ENCODE measurements at places on chromosomes 6 and 20.

- no peak for DNase-seq
Measured at GRCh38 chr20:10179574-10180298, 38.9 kb upstream of the SNAP25 start.

- DNase-seq, result no peak
Measured at GRCh38 chr20:46324960-46325703, 16.8 kb upstream of the CDH22 start.

GRCh38 chr6:148887181-148887580, 140.4 kb downstream of the UST start:
- DNase-seq, result no peak

- DNase-seq, result no peak
Measured at GRCh38 chr20:18103497-18103896, 34.2 kb upstream of the KAT14 start.

GRCh38 chr6:122147291-122147690, 252.2 kb upstream of the HSF2 start:
- DNase-seq, result no peak

GRCh38 chr20:17614176-17614811, 44.4 kb downstream of the DSTN start:
- DNase-seq, result peak; percentile 87

DNA sequence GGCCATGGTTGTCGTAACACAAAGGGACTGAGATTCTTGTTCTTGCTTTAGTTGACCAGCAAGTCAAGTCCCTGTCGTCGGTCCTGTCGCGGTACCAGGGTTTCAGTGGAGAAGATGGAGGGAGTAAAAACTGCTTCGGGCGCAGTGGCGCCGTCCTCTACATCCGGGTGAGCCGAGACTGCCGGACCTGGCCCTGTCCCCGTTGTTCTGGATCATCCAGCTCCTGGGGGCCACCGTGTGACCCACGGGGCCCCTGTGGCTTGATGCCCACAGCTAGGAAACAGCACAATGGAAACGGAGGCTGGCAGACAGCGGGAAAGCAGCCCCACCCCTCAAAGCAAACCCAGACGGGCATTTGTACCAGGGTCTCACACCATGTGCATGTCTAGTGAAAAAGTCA, 15.0 kb downstream of the MTG2 start:
- DNase-seq, result no peak

DNA sequence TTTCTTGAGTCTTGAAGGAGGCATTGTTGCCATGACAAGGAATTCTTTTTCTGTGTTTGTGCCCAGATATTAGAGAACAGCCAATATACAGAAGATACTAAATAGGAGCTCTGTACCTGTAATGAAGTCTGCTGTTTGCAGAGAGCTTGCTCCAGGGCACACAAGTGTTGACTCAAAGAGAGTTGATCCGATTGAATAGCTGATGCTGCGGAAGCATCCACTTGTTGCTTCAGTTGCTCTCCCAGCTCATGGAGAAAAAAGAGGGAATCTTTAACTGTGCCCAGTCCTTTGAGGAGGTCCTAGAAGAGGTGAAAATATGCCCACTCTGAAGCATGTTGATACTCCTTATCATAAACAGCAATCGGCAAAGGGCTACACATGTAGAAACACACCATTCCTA, 411.4 kb downstream of the ESR1 start:
- DNase-seq, result no peak

DNA sequence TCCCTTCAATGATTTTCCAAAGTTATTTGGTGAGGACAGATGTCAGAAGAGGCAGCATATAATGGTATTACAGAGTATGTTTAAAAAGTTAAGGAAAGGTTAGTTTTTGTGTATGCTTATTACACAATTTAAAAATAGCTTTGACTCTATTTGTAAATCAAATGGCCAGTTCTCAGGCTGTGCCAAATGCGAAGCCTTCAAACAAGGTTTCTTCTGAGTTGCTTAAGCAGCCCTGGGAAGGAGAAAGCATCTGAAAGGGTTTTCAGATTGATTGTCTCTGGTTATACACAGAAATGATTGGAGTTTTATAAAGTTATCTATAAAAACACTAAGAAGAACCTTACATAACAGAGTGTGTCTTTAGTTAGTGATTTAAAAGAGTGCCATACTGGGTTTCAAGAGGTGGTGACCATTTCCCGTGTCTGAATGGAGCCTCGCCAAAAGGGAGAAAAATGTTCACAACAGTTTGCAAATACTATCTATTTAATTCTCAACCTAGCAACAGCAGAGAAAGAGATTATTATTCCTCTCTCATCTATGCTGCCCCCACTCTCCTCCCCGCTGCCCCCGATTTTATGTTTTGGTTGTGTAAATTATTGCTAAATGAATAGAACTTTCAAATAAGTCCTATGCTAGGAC, 16.7 kb downstream of the CD109 start:
- no peak for DNase-seq

GRCh38 chr6:108364470-108364869, 69.6 kb downstream of the AFG1L start:
- no peak for DNase-seq

DNA sequence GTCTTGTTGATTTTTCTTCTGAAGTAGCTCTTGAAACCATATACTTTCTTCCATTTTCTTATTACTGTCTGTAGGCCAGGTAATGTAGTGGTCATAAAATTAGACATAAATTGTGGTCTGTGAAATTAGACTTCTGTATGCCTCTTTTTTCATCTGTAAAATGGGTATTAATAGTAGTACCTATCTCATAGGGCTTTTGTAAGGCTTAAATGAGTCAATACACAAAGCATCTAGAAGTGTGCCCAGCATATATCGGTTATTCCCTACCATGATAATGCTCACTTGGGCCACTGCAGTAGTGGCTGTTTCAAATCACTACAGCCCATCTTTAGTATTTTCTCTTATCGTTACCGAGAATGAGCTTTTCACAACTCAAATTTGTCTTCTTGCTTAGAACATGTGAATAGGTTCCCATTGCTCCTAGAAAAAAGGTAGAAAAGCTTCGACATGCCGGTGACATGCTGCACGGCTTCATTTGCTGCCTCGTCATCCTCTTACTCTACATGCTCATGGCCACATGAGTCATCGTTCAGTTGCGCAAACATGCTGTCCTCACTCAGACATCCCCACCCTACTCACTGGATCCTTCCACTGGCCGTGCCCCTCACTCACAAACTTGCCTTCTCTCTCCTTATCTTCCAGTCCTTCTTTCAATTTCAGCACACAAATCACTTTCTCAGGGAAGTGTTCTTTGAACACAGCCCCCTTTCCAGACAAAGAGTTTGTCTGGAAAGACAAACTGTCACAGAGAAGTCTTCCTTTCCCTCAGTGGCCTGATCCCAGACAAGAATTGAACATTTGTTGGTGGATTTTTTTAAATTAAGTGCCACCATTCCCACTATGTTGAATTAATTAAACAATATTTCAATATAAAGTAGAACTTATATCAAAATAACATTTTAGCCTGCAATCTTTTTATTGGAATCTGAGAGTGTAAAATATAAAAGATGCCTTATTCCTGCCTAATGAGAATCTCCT, 32.2 kb upstream of the ERVFRD-1 start:
- peak; percentile 23 for DNase-seq

DNA sequence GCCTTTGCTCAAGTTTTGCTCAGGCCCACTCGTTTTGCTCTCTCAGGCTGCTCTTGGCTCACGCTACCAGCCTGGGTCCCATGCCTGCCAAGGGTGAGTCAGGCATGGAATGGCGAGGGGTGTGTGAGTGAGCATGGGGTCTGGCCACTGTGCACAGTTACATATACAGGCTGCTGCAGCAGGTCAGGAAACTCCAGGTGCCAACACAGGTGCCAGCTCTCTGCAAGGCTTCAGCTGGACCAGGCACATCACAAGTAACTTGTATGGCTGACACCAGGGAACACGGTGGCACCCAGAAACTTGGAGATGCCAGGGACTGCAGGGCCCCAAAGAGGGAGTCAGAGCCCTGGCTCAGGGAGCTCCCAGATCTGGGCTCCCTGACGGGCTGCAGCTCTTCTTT, 146.8 kb downstream of the BTBD3 start:
- no peak for DNase-seq

GRCh38 chr6:166045173-166045859, 122.3 kb downstream of the TBXT start:
- DNase-seq, result no peak

Data from left colon (tissue), 2 donors.